Stimulated activated CD4-positive, alpha-beta T cell treated with anti-CD3 and anti-CD28 coated beads, Interleukin-2, amount 100 ng/mL, for 24 hours (primary cell): ENCODE measurements at places on chromosomes 13 and 19.

- DNase-seq = peak; percentile 4
These were observed 6.8 kb upstream of the DGKH start for GRCh38 chr13:42041684-42042035.

GRCh38 chr13:84655677-84656076 is 773.4 kb upstream of the SLITRK1 start:
- DNase-seq = no peak

DNA sequence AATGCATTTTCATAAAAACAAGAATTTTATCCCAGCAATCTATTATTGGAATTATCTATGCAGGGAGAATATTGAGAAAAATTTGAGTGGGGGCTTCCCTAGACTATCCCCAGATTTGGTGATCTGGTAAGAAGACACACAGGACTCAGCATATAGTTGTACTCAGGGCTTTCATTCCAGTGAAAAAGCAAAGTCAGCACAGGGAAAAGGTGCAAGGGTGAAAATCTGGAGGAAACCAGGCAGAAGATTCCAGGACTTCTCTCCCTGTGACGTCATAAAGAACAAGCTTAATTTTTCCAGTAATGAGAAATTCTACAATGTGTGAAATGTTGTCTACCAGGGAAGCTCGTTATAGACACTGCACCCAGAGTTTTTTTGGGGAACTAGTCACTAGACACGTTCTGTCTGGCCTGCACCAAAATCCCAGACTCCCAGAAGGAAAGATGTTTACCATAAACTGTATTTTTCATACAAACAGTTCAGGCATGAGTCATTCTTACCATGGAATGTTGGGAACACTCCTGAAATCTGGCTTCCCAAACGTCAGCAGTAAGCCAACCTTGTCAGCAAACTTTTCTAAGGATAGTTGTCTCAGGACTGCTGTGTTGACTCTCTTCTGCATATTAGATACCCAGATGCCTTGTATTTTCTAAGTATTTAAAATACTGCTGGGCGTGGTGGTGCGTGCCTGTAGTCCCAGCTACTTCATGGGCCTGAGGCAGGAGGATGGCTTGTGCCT is 107.4 kb downstream of the DNAJC3 start:
- no peak for DNase-seq

DNA sequence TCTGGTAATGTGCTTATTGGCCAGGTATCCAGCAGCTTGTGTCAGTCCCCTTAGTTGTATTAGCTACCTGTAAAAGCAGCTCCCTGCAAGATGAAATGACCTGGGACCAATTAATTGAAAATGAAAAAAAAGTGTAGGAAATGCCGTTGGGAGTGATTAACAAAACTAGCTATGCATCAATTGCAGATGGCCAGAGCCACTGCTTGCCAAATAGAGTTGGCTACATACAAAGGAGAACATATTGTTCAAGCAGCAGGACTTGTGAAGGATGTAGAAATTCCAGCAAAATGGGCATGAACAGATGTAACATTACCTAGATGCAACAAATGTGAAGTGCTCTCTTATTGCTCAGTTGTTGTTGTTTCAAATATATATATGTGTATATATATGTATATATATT is 300.5 kb downstream of the PCDH17 start:
- no peak for DNase-seq

DNA sequence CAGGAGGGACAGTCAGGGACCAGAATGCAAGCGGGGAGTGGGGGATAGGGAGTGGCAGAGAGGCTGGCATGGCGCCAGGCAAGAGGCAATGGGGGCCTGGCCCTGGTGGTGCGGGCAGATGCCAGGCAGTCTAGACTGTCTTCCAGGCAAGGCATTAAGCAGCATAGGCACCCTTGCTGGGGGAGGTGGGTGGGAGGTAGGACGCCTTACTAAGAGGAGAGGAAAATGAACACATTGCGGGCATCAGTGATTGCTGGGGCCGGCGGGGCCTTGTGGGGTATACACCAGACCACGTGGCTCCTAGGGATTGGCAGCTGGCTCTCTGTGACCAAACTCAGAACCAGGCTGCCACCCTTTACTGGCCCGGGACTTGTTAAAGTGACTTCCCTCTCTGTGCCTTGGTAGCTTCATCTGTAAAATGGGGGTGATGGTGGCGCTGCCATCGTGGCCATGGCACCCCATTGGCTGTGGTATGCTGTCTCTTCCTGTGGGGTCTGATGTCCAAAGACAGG is 46.0 kb downstream of the DNM2 start:
- DNase-seq = no peak

DNA sequence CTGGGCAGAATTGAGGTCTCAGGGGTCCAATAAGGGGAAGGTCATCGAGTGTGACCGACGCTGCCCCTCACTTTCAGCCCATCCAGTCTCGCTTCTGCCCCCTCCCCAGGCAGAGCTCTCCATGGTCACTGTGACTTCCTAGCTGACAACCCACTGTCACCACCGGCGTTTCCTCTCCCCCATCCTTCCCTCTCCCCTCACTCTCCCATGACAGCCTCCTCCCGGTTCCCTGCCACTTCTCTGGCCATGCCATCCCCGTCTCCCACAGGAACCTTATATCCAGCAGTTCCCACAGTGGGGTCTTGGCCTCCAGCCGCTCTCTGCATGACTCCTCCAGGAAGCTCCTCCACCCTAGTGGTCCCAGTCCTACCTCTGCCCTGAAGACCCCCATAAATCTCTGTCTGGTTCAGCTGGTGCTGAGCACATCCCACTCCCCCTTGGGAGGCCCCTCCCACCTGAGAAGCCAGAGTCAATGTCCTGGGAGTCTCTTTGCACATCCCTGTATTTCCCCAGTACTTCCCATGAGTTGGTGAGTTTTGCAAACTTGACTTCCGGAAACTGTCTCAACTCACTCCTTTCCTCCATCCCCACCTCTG is 24.7 kb upstream of the CD33 start:
- DNase-seq = no peak

DNA sequence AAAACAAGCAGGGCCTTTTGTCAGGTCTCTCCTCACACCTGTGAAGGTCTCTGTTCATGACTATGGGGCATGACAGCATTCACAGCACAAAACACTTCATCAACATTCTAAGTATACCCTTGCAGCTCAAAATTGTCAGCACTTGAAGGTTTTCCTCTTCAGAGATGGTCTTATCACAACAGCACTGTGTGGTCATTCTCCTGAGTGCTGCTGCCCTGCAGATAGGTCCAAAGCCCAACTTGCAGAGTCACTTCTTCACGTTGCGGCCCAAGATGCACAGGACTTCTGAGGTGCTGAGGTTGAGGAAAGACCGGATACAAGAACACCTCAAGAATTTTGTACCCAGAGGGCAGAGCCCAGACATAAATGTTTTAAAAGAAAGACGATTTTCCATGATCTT is 574.5 kb downstream of the UQCRFS1 start:
- no peak for DNase-seq

DNA sequence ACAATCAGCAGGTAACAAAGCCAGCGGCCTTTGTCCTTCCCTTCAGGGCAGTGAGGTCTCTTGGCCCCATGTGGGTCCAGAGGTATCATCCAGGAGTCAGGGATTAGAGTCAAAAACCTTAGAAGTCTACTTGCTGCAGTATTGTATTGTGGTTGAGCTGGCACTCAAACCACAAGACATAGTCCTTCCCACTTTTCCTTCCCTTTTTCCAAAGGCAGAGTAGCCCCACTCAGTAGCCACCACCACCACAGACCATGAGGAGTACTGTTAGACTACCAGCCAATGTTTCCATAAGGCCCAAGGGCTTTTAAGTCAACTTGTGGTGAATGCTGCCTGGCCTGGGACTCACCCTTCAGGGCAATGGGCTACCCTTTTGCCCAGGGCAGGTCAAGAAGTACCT is 27.1 kb upstream of the CCNA1 start:
- DNase-seq = no peak

GRCh38 chr13:55999709-56000108 is 1141.0 kb upstream of the PRR20A start:
- DNase-seq = no peak

DNA sequence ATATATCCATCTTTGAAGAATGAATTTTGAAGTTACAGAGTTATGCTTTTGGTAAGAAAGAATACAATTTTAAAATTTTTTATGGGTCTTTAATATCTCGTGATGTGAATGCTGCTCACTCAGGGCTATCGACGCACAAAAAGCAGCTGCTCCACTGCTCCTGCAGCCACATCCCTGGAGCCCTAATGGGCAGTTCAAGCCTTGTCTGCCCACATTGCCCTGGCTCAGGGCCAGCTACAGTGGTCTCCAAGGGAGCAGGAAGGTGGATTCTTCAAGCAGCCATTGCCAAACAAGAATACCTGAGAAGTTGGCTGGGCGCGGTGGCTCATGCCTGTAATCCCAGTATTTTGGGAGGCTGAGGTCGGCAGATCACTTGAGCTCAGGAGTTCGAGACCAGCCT is 85.8 kb downstream of the IPO5 start:
- DNase-seq = no peak

- peak; percentile 91 for DNase-seq
These were observed at the start of gene LIG4 for GRCh38 chr13:108215436-108215835. LIG4 (minus strand) TSS chr13:108215536; CDS start chr13:108211268, 4,268 bp downstream.

GRCh38 chr19:15129856-15130585 is 22.8 kb downstream of the SYDE1 start:
- peak; percentile 51 for DNase-seq

- DNase-seq = no peak
These were observed 278.8 kb downstream of the SLITRK6 start for GRCh38 chr13:85520445-85520844.

DNA sequence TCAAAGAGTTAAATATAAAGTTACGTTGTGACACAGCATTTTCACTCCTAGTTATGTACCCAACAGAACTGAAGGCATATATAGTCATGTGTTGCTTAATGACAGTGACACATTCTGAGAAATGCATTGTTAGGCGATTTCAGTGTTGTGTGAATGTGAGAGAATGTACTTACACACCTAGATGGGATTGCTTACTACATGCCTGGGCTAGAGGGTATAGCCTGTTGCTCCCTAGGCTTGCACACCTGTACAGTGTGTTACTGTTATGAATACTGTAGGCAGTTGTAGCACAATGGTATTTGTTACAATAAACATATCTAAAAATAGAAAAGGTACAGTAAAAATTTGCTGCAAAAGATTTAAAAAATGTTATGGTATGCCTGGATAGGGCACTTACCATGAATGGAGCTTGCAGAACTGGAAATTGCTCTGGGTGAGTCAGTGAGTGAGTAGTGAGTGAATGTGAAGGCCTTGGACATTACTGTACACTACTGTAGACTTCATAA is 89.2 kb downstream of the DHRS12 start:
- no peak for DNase-seq

- no peak for DNase-seq
These were observed 57.1 kb downstream of the TUBGCP3 start for GRCh38 chr13:112530861-112531260.

DNA sequence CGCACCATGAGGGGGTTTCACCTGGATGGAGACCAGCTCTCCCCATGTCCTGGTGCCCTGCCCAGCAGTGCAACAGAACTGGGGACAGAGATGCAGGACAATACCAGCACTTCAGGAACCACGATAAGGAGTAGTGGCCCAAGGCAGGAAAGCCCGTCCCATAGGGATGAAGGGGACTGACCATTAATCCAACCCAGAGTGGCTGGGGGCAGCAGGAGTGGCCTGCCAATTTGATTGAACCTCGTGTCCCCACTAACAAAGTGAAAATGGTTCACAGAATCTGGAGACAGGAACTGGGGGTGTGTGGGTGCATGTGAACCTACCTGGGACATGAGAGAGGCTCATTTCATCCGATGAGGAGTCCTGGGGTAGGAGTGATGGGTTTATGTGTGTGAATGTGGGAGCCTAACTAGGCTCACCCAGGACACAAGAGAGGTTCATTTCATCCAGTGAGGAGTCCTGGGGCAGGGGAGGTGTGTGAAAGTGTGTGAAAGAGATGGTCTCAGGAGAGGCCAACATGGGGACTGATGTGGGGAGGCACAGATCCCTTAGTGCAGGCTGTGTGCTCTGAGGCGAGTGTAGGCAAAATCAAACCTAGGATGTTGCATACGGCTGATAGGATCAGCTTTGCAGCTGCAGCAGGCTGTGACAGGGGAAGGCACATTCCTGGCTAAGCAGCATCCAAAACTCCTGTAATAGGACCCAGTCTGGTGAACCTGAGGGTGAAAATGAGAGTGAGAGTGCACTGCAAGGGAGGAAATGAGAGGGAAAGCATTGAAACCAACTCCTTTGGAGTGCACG is 98.2 kb downstream of the ZNF429 start:
- DNase-seq = no peak

- DNase-seq = no peak
These were observed 92.4 kb upstream of the SIAH3 start for GRCh38 chr13:45943965-45944364.

DNA sequence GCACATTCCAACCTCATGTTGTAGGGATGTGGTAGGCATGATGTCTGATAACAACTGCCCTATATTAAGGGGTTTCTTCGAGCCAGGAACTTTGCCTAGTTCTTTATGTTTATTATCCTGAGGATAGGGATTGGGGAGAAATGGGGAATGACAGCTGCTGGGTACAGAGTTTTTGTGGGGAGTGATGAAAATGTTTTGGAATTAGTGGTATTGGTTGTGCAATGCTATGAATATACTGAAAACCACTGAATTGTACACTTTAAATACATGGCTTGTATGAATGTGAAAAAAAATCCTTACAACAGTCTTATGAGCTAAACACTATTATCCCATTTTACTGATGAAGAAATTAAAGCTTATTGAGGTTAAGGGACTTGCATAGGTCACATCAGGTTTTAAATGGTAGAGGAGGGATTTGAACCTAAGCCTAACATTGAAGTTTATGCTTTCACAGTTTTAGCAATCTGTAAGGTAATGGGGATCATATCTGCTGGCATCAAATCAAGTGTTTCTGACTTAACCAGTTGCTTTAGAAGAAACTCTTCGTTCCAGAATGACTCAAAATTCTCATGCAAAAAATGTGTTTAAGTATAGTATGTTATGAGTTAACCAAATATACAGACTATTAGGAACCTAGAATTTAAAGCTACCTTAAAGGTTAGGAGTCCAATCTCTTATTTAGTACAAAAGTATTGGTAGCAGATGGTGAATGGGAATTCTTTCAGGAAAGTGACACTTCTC is 61.4 kb downstream of the ERCC5 start:
- DNase-seq = no peak

DNA sequence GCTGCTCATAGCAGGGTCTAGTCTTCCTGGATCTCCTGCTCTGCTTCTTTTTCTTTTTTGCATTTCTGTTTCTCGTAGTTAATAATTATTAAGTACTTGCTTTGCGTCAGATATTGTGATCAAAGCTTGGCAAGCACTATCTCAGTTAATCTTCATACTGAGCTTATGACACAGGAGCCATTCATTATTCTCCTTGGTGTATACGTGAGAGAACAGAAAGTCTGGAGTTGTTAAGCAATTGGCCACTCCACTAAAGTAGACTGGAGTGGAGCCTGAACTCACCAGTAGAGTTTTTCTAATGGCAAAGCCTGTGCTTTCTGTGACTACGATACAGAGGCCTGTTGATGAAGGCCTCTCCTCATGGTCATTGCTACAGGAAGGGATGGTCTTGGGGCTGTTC is 285.9 kb downstream of the RFC3 start:
- no peak for DNase-seq

- DNase-seq = no peak
These were observed 52.2 kb downstream of the WDFY2 start for GRCh38 chr13:51636349-51636890.
